ENCODE measurements at places on chromosomes 3 and 15.

DNA sequence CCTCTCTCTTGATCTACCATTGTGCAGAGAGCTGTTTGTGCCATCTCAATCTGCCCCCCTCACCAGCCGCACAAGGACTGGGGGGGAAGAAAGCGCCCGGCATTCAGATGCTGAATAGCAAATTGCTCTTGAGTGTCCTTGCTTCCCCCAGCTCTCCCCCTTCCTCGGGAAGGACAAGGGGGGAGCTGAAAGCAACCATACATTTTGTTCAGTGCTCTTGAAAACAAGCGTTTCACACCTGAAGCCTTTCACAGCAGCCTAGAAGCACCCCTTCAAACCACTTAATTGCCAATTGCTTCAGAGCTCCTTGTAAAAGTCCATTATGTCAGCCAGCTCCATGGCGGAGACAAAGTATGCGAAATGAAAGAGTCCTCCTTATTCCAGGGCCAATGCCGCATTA is 540.1 kb downstream of the NR2F2 start:
- no peak for DNase-seq

DNA sequence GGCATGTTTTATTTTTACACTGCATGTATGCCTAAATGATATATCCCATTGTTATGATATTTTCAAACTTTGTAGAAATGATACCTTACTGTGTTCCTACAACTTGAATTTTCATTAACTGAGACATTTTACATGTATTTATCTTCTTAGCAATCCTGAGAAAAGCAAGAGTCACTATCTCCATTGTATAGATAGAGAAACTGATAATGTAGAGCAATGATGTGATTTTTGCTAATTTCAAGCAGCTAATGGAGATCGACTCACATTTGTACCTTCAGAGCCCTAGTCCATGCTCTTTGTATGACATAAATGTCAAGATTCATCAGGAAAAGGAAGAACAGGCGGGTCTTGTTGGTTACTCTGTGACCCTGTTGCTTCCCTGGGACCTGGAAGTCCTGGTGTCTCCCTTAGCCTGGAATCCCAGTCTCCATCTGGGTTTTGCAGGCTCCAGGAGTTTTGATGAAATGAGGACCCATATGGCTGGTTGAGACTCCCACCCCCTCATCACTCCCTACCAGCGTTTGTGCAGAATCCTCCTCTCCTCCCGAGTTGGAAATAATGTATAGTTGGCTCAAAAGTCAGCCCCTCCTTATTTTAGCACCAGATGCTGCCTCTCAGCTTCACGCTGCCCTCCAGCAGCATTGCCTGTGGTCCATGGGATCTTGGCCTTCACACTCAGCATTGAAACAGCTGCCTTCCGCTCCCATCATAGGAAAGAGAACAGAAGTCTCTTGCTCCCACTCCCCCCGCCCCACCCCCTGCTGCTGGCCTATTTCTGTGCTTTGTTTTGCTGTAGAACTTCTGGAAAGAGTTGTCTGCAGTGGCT is 67.1 kb downstream of the APBA2 start:
- no peak for DNase-seq

DNA sequence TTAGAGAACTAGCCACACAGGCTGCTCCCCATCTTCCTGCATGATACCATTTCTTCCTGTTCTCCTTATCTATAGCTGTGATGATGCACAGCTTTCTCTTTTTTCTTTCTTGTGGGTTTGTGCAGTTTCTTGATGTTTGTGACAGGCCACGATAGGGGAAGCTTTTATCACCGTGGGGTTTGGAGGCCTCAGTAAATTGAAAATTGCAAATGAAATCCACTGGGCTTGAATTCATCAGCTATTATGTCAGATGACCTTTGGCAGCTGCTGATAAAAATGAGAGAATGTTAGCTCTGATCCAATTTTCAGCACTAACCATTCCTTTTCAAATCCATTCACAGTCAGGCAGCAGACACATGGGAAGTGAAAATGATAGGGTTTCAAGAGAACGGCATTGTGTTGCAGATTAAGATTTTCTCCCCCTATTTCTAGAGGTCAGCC is 176.9 kb upstream of the SOX2 start:
- DNase-seq, result no peak

DNA sequence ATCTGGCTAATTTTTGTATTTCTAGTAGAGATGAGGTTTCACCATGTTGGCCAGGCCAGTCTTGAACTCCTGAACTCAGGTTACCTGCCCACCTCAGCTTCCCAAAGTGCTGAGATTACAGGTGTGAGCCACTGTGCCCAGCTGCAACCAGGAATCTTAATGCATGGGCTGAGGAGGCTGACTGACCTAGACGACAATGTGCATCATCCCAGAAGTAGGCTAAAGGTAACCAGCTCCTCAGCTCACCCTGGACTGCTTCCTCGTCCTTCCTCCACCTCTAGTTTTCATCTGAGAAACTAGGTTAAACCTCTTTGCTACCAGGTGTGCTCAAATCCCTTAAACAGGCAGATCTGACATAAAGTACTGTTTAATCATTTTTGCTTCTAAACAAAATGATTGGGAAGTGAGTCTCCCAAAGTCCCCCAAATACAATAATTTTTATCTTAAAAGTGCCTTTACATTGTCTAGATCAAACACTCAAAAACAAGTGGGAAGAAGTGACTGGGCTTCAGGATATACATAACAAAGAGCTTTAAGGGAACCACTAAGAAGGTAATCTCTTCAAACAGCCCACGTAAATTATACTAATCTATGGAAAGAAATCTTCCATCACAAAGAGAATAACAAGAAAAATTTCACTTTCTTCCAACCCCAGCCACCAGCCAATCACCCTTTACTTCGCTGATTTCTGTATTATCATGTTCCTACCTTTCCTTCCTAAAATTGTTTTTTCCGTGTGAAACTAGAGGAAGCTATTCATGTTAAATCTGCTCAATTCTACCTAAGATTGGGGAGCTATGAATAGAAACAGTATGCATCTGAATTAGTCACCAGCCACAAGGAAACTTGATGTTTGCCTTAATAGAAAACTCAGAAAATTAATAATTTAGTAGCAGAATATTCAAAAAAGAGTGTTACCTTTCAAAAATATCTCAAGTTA is 34.7 kb downstream of the IGF2BP2 start:
- DNase-seq, result no peak

GRCh38 chr3:48928679-48929078 is 10.0 kb downstream of the ARIH2 start:
- DNase-seq, result no peak

DNA sequence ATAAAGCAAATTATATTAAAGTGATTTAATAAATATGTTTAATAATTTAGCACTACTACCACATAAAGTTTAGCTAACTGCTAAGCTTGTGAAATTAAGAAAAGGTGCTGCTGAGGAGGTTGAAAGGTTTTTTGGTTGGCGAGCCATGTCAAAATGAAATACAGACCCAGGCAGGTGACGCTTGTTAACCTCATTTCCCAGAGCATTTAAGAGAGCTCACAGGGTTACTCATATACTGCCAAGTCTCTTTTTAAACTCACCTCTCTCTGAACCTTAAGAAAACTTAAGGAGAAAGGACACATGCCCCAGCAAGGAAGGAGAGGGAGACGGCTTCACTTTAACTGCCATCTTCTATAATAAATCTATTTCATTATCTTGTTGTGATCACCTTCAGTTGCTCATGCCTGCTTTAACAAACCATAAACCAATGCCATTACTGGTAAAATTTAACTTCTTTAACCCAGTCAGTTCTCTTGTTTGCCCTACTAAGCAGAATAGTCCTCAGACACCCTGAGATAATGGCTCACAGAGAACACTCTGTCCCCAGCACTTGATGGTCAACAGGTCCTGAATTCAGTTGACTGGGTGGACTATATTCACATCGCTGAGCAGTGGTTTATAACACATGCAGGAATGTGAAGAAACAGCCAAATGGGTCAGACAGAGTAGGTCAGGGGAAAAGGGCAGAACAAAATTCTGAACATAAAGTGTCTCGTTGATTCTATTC is 540.1 kb downstream of the UNC13C start:
- DNase-seq, result no peak

GRCh38 chr3:187210091-187210490 is 12.8 kb downstream of the RTP1 start:
- DNase-seq, result no peak

GRCh38 chr15:77495838-77496596 is 75.3 kb downstream of the HMG20A start:
- DNase-seq, result no peak

DNA sequence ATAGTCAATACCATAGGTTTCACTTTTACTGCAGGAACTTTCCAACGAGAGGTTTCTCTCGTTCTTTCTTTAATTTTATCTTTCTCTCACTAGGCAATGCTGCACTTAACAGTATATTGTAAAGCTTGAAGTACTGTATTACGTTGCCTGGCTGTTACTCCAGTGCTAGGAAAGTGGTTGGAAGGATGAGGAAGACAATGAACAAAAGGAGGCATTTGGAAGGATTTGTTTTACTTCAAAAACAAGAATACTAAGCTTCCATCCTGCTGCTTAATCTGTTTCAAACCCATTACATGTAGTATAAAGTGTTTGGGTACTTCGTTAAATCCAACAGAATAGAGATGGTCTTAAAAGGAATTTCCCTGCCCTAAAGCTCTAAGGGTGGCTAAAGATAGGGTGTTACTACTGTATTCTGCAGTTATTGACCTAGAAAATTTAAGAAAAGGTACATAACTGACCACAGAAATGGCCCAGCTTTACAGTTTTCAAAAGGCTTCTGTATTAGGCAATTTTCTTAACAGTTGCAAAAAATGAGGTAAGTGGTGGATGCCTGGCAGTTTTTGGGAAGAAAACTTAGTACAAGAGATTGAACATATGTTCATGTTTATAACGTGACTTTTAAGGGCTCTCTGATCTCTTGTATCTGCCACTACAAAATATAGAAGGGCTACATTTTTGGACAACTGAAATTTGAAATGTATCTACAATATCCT is 785 bp upstream of the IFT57 start:
- DNase-seq, result no peak

- no peak for DNase-seq
These were observed 335.2 kb downstream of the C3orf38 start for GRCh38 chr3:88485001-88485400.

DNA sequence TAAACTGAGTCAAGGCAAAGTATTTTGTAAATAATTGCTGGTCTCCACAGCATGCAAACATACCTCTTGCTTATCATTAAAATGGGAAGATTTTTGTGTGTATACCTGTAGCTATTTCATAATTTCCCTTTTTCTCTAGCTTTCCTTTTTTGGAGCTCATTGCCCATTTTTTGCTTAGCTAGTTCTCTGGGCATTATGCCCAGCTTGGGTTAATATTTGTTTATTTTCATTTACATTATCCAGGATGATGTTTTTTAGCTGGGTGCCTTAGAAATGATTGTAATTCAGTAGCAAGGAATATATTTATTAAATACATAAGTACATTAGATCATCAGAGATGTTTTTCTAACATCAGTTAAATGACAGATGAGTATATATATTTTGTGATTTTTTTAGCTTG is 1271.7 kb upstream of the GBE1 start:
- no peak for DNase-seq

GRCh38 chr3:147215660-147216059 is 190.7 kb downstream of the ZIC4 start:
- DNase-seq, result no peak

DNA sequence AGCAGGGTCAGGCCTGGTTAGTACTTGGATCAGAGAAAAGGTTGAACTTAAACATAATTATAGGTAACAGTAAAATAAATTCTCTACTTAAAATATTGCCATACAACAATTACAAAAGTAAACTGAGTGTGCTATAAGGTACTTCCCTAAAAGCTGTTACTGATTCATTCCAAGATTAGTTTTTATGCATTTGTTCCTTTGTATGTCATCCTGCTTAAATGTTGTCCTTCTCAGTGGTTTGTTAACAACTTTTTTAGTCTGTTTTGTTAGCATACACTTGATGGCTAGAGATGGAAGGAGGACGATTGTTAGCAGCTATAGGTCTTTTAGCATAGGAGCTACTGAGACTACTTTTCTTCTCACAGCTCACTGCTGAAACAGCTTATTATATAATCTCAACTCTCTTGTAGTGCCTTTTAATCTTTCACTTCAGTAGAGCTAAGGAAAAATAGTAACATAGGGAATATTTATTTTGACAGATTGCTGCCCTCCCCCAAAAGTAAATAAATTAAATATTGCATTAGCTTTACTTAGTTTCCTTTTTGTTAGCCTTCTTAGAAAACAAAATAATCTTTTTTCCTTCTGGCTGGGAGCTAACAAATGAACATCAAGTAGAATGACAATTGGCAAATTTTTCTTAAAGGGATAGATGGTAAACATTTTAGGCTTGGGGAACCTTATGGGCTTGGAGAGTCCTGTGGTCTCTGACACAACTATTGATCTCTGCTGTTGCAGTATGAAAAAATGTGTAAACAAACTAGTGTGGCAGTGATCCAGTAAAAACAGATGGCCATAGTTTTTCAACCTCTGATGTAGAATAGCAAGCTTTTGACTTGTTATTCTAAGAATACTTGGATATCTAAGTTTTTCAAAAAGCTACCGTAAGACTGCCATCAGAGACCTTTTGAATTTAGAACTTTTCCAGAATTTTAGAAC is 39.5 kb downstream of the USP8 start:
- no peak for DNase-seq

- no peak for DNase-seq
These were observed 144.0 kb downstream of the SMAD6 start for GRCh38 chr15:66846031-66846430.

- DNase-seq, result no peak
These were observed 8.4 kb upstream of the CDC25A start for GRCh38 chr3:48196611-48197010.

DNA sequence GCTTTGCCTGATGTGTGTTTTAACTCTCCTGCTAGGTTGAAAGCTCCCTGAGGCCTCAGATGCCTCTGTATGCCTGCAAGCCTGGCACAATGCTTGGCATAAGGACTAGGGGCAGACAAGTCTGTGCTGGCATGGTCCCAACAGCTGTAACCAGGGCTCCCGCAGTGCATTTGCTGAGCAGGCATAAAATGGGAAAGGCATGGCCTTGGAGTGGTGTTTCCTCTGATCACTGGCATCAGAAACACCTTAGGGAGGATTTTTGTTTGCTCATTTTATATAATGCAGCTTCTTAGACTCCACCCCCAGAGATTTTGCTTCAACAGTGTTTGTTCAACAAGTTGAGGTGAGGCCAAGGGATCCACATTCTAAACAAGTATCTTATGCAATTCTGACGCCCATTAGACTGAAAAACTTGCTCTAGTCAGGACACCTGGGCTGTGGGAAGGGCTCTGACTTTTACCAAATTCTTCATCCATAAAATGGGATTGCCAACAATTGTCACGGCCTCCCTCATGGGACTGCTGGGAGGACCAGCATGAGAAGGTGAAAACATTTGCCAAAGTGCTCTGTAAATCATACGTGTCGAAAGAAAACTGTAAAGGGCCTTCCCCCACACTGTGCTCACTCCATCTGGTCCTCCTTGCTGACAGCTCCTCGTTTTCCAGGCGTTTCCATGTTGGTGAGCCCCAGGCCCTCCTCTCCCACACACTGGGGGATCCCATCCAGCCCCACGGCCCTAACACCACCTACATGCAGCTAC is 43.1 kb downstream of the STARD5 start:
- no peak for DNase-seq

DNA sequence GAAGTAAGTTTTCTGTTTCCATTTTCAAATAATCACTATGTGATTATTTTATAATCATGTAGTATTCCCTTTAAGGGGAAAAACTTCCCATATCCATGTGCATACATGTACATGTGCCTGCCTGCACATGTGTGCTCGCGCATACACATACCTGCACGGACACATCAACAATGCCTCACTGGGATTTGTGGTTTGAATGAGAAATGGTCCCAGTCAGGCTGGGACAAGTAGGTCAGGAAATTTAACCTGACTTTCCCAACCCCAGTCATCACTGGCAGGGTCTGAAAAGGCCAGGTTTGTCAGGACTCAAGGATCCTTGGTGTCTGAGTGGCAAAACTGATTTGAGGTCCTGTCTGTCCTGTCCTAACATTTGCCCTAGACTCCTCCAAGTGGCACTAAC is 109.3 kb upstream of the MRPS22 start:
- no peak for DNase-seq

All from prostate gland (tissue), 2 donors.